Dermis blood vessel endothelial cell (primary cell): ENCODE measurements at places on chromosomes 13 and 19.
A peak's percentile ranks its signal among the peaks of the same experiment; 100 is the strongest.

GRCh38 chr13:40311356-40312101 is 354.9 kb downstream of the FOXO1 start:
- DNase-seq = no peak

GRCh38 chr13:108439556-108439955 is 170.0 kb downstream of the TNFSF13B start:
- DNase-seq = no peak

GRCh38 chr13:44519642-44520041 is 56.5 kb downstream of the TSC22D1 start:
- DNase-seq = no peak

DNA sequence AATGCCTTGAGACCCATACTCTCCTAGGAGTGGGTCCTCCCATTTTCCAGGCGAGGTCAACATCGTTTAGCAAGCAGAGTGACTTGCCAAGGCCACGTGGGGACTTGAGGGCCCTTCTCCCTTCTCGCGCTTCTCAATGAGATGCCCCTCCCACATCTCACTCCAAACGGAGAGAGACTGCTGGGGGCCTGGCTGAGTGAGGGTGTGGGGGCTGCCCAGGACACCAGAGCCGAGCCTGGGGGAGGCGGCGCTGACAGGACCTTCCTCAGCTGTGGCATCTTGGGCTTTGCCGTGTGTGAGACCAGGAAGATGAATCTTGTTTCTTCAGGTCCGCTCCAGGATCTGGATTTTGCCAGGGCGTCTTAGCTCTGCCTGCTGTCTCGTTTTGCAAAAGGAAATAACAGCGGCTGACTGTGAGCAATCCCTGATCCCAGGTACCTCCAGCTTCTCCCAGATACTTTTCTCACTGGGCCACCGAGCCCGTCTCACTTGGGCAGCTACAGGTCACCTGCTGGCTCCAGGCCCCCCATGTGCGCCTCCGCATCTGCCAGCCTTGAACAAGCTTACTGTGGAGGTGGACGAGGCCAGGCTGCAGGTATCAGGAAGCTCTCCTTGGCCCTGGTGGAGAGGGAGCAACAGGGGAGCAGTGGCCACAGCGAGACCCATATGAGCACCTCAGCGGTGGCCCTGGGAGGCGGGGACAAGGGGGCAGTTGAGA is 6.0 kb downstream of the COX6B2 start:
- no peak for DNase-seq

- no peak for DNase-seq
Measured at GRCh38 chr13:25682276-25682675, 310.5 kb downstream of the ATP8A2 start.

- DNase-seq = peak; percentile 66
Measured at GRCh38 chr19:37931881-37932655, 25.1 kb downstream of the SIPA1L3 start.

DNA sequence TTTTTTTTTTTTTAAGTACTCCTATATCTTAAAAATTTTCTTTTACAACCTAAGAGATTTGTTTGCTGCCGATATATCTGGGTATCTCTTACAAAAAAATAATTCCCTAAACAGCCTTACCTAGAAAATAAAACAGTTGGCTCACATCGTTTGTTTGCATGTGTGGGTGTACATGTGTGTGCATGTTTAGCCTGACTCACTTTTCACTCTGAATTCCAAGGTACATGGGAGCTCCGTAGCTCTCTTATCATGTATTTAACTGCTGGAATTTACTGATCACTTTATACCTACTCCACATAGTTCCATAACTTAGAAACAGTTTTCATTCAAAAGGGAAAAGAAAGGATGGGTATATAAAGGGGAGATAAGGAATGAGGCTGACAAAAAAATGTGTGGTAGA is 616.5 kb downstream of the GPC6 start:
- no peak for DNase-seq

GRCh38 chr13:105611424-105611823 is 924.0 kb downstream of the EFNB2 start:
- no peak for DNase-seq

- no peak for DNase-seq
Measured at GRCh38 chr13:100212904-100213553, 124.1 kb downstream of the PCCA start.

DNA sequence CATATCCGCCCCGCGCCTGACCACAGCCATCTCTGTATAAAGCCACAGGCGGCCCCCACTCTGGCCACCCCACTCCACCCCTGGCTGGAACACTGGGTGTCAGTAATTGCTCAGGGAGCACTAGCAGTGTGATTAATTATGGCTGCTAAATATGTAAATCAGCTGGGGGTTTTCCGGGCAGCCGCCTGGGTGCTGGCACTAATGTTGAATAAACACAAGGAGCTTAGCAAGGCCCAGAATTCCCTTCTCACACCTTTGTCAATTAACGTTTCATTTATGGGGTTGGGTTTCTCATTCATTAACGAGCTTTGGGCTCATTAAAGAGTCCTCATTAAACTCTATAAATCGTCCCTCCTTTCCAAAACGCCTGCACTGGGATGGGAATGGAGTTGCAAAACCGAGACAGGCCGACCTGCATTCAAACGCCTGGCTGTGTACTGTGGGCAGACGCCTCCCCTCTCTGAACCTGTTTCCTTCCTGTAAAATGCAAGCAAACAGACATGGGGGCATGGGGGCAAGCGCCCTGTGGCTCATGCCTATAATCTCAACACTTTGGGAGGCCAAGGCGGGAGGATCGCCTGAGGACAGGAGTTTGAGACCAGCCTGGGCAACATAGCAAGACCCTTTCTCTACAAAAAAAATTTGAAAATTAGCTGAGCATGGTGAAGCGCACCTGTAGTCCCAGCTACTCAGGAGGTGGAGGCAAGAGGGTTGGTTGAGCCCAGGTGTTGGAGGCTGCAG is 17.7 kb upstream of the OLFM2 start:
- DNase-seq = no peak

DNA sequence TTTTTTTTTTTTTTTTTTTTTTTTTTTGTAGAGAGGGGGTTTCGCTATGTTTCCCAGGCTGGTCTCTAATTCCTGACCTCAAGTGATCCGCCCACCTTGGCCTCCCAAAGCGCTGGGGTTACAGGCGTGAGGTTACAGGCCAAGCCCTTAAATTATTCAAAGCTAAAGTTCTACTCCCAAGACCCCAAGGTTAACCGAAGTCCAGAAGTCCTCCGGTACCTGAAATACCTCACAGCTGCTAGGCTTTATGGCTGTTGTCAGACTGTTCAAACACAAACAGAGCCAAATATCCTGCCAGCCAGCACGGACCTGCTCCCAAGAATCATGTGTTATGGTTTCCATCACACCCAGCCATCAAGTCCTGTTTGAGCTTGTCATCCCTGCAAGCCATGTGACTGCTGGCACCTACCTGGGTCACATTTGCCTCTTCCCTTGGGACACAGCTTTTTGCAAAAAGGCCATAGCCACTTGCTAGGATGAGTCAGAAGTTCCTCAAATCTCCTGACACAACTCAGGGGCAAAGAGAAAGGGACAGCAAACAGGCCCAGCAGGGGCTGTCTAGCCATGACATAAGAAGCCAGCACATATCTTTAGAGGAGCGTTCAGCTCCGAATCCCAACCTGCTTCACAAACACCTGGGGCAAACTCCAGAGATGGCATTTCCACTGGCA is 129.9 kb downstream of the FOXO1 start:
- DNase-seq = no peak

- no peak for DNase-seq
Measured at GRCh38 chr19:35310811-35311465, 18.0 kb upstream of the CD22 start.

GRCh38 chr13:102311901-102312300 is 89.9 kb downstream of the FGF14 start:
- no peak for DNase-seq

GRCh38 chr19:44947041-44947581 is 1.3 kb downstream of the APOC2 start:
- DNase-seq = no peak

GRCh38 chr19:10670182-10670581 is 16.0 kb downstream of the ILF3 start:
- no peak for DNase-seq

GRCh38 chr13:23743278-23744076 is 145.7 kb downstream of the MIPEP start:
- no peak for DNase-seq
